ENCODE measurements at places on chromosomes 4 and X.

GRCh38 chr4:59770601-59771264 lies 1429.4 kb upstream of the ADGRL3 start:
- no peak for DNase-seq

GRCh38 chr4:46648088-46648744 lies 258.3 kb upstream of the GABRA2 start:
- DNase-seq: no peak

DNA sequence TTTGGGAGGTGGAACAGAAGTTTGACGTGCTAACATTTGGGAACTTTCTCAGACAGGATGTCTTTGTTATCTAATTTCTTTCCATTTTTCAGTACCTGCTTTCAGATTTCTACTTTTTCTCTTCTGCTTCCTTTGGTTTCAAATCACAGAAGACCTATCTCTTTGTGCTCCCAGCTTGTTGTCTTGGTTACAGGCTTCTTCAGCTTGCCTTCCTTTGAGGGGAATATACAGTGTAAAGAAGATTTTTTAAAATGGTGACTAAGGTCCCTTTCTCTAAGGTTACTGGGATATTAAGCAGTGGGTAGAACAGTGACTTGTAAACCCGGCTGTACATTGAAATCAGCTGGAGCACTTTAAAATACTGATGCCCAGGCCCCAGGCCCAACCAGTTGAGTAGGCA lies 48.0 kb downstream of the TMEM164 start:
- DNase-seq: no peak

- no peak for DNase-seq
Measured at GRCh38 chrX:139974471-139974870, 9.2 kb upstream of the CXorf66 start.

DNA sequence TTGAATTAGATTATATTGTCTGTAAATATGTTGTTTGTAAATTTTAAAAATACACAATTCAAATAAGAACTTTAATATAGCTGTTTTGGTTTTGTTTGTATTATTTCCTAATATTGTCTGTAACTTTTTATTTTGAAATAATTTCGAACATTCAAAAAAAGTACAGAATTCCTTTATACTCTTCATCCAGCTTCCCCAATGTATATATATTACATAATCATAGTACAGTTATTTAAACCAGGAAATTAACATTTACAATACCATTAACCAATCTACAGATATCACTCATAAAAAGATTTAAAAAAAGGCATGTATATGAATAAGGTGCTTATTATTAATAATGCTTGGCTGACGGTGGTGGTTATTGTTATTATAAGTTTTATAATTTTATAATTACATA lies 84.1 kb downstream of the LRBA start:
- no peak for DNase-seq

DNA sequence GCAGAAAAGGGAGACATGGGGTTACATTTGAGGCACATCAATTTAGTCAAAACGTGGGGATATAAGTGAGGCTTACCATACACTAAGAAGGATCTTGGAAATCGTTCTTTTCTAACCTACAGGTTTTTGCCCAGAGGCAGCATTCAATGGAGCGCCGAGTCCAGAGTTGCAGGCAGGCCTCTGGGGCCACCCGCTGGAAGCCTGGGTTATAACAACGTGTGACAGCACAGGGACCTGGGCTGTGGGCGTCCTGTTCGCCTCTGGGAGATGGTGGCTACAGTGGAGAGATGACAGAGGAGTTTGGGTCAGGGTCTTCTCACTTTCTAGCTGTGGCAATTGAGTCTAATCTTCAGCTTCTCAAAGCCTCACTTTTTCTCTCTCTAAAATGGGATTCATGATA lies 53.9 kb downstream of the ENPP6 start:
- DNase-seq: no peak

DNA sequence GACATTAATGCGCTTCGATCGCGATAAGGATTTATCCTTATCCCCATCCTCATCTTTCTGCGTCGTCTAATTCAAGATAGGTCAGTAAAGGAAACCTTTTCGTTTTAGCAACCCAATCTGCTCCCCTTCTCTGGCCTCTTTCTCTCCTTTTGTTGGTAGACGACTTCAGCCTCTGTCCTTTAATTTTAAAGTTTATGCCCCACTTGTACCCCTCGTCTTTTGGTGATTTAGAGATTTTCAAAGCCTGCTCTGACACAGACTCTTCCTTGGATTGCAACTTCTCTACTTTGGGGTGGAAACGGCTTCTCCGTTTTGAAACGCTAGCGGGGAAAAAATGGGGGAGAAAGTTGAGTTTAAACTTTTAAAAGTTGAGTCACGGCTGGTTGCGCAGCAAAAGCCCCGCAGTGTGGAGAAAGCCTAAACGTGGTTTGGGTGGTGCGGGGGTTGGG lies 528 bp upstream of the FGF2 start:
- no peak for DNase-seq

DNA sequence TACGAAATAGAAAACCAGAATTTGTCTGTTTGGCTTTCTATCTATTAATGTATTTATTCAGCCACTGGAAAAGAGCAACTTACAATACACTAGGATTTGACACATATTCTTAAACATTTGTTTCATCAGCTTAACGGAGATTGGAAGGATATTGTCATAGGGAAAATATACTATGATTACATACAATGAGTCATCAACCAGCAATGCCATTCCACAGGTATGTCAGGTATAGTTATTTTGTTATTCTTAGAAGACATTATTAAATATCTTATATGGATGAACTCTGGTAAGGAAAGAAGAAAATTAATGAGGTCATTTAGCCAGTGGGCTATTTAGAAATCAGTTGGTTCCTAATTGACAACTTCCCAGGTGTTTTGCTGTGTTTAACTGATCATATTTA lies 926.6 kb downstream of the STIM2 start:
- DNase-seq: no peak

DNA sequence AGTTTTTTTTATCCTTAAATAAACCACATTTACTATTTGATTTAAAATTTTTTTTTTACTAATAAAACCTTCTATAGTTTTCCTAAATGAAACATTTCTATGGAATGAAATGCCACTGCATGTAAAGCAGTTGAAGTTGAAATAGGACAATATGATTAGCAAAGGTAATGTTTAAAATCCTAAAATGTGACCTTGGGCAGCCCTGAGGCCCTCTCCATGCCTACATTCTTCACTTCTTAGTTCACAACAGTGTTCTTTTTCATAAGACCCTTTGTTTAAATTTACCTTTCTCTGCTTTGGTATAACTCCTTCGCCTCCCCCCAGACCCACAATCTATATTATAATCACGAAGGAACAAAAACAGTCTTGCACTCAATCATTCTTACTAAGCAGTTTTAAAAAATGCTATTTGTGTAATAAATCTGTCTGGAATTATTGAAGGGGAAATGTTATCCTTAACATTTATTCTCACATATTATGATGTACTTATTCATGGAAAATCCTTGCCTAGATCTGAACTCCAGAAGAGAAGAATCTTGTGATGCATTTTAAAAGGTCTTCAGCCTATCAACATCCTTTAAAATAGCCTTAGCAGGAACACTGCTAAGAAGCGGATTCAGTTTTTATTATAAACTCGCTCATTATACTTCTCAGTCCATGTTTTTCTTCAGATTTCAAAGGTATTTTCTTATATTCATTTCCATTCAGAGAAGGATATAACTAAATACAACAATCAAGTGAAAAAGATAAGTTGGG lies 124.6 kb upstream of the NAP1L5 start:
- no peak for DNase-seq

DNA sequence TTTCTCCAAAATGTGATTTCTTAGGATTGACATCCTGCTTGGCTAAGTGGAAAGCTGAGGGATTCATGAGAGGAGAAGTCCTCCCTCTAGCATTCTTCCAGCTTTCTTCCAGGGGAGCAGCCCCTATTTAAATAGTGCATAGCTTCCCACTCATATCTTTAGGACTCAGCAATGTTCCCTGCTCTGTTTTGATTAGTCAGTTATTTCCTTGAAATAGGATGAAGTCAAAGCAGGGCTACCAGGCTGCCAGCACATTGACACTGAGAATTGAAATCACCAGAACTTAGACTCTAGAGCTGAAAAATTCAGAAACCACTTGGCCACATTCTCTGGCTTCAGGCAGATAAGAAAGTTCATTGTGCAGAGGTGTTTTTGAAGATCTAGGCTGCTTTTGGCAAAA lies 74.7 kb upstream of the SMAD1 start:
- no peak for DNase-seq

- DNase-seq: no peak
Measured at GRCh38 chrX:48896611-48897011, 957 bp downstream of the TIMM17B start.

- DNase-seq: no peak
Measured at GRCh38 chr4:113446019-113446418, 315.5 kb downstream of the CAMK2D start.

DNA sequence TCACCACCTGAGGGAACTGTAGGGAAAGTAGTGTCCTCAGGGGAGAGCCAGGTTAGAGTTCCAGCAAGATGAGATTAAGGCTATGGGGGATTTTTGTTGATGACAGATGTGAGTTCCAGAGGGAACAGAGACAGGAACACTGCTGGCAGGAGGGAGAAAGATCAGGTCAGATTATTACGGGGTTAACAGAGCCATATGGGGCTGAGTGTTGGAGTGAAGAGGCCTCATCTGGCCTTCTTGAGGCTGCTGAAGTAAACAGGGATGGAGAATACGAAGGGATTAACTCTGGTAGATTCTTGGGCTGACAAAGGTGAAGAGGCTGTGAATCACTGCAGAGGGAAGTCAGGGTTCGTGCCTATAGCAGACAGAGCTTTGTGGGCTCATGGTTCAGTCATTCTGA lies 47.9 kb upstream of the POU4F2 start:
- DNase-seq: no peak

GRCh38 chr4:184728858-184729257 lies 5.0 kb downstream of the CENPU start:
- no peak for DNase-seq

- DNase-seq: no peak
Measured at GRCh38 chr4:95248720-95249425, 299.9 kb downstream of the UNC5C start.

DNA sequence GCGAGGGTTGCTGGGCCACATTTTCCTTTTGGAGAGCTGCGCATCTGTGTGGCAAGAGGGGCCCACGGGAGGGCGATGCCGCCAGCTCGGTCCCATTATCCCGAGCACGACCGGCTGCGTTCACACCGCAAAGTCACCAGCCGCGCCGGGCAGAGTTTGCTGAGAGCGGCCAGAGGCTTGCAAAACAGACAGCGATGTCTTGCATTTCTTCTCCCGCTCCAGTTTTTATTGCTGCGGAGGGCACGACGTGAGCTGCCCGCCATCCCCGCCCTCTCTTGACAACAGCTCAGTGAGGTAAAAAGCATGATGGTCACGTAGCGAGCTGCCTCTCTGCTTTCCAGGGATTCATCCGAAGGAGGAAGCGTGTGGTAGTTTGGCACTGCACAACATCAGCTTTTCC lies 102.1 kb upstream of the TENM3 start:
- no peak for DNase-seq

DNA sequence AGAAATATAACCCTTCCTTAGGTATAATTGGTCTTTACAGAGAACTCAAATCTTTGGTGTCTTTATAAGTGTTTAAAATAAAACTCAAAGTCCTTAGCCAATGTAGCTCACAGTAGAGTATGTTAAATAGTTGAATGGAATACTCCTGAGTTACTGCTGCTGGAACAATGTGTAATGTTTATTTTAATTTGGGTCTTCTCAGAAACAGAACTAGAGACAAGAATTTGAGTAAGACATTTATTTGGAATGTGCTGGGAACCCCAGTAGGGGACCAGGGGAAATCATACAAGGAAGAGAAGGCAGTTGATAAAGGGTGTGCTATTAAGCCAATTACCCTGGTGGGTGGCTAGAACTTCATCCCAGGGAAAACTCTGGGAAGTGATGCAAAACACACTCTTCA lies 240.4 kb upstream of the LDB2 start:
- DNase-seq: no peak

DNA sequence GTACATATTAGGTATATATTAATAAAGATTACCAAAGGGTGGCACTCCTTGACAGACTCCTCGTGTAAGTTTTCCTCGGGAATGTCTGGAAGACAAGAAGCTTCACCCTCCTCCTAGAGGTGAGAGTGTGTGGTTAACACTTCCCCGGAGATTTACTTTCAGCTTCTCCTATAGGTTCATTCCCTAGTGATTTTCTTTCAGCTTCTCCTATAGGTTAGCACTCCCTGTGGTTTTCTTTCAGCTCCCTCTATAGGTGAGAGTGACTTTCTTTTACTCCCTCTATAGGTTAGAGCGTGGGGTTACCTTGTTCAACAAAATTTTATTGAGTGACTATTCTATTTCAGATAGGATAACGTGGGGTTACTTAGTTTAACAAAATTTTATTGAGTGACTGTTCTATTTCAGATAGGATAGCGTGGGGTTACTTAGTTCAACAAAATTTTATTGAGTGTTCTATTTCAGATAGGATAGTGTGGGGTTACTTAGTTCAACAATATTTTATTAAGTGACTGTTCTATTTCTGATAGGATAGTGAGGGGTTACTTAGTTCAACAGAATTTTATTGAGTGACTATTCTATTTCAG lies 106.0 kb upstream of the PLAC1 start:
- no peak for DNase-seq

- no peak for DNase-seq
Measured at GRCh38 chr4:153453402-153453801, 12.8 kb upstream of the TMEM131L start.

DNA sequence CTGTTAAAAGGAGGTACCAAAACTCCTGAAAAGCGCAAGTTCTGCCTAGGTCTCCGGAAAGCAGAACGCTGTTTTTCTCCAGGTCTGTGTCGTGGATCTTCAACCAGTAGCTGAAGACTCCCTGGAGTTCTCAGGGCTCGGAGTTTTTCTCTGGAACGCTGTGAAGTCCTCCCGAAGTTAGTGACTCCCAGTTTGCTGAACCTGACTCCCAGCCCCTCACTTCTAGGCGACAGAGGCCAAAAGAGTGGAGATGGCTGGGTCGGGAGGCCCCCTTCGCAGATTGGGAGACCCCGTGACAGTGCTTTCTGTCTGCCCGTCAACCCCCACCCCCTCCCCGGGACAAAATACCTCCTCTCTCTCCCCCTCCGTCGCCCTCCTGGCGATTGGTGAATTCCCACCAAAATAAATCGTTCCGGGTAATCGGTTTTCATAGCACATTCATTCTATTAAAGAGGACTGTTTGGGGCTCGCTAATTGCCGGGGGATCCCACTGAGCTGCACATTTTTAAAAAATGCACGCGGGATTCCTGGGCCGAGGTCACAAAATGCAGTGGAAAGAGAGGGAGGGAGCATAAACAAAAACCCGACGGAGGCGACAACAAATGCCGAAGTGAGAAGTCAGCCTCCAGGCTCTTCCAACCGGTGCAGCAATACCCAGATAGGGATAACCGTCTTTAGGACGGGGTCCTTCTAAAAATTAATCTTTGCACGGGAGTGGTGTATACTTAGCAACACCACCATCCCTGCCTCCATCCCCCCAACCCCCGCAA lies 4.0 kb upstream of the MSX1 start:
- DNase-seq: no peak
